ENCODE measurements at places on chromosomes 4 and X. TPM values are rescaled to one million over a fixed set of nuclear protein-coding genes. Genes with fewer than 3 reads are reported as not detected.

GRCh38 chr4:56217343-56217890, 169.9 kb downstream of the AASDH start:
- H3K27me3 ChIP-seq: no peaks in the 10 kb centered on the region
- H3K27ac ChIP-seq: peak overlapping the region; percentile 74
- H3K4me3 ChIP-seq: no peak overlapping the region
- no peaks in the 10 kb centered on the region for H3K36me3 ChIP-seq
- peak; percentile 46 for DNase-seq

DNA sequence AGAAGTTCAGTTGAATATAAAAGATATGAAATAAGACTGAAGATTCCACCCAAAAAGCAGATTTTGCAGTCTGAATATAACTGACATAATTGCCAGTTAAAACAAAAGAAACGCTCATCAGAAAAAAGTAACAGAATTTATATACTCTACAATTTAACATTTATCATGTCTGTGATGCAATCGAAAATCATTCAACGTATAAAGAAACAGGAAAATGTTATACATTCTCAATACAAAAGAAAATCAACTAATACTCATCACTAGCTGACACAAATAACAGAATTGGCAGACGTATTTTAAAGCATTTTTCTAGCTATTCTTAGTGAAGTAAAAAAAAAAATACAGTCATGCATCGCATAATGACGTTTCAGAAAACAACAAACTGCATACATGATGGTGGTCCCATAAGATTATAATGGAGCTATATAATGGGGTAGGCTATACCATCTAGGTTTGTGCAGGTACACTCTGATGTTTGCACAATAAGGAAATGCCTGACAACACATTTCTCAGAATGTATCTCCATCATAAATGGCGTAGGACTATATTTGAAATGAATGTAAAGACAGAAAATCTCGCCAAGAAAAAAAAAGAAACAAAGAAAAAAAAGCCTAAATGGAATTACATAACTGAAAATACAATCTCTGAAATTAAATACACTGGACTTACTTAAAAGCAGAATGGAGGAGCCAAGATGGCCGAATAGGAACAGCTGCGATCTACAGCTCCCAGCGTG, 34.3 kb downstream of the OR13H1 start:
- H3K27ac ChIP-seq: peak overlapping the region; percentile 98
- no peak for DNase-seq
- H3K4me1 ChIP-seq: no peaks in the 10 kb centered on the region
- peak overlapping the region; percentile 53 for H3K4me3 ChIP-seq

GRCh38 chr4:161519611-161520010, 644.2 kb downstream of the FSTL5 start:
- no peak overlapping the region for H3K4me3 ChIP-seq
- no peak for DNase-seq
- no peak overlapping the region for H3K27ac ChIP-seq

DNA sequence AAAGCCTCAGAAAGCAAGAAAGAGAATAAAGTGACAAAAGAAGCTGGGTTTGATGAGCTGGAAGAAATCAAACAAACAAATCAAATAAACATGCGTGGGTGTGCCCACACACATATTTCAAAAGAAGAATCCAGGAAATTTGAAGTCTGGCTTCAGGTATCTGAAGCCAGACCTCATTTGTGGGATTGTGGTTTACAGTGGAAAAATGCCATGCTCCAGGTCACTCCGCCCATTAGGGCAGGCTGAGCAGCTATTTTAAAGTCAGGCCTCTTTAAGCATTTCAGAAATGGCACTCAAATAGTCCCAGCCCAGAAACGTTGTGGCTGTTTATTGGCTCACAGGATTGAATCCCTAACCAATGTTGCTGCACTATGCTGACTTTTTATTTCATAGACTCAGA, 226.1 kb upstream of the F9 start:
- no peaks in the 10 kb centered on the region for H3K36me3 ChIP-seq
- H3K27ac ChIP-seq: no peak overlapping the region
- no peaks in the 10 kb centered on the region for H3K4me1 ChIP-seq
- no peak overlapping the region for H3K4me3 ChIP-seq
- DNase-seq: no peak

Gene HSFX4
- total RNA-seq: not detected

Gene GLRA3
- total RNA-seq: not detected

DNA sequence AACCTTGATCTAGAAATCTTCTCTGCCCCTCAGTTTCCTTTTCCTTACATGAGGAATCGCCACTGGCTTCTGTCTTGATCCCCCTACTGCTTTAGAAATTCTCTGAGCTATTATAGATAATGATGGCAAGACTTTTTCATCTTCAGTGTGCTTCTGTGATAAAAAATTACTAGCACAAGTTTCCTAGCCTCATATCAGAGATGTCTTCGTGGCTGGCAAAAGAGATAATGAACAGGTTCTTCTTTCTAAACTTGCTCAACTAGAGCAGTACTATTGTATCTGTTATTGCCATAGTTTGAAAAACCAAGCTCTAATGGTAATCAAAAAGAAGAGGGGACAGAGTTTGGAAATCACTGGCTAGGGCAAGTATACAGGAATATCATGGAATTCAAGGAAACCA, 4.1 kb upstream of the PDGFC start:
- no peak for DNase-seq
- peaks cover 30% of the 10 kb centered on the region for H3K4me1 ChIP-seq
- H3K27me3 ChIP-seq: no peaks in the 10 kb centered on the region
- H3K4me3 ChIP-seq: no peak overlapping the region
- no peaks in the 10 kb centered on the region for H3K36me3 ChIP-seq

Gene ADGRG4
- total RNA-seq: not detected

GRCh38 chr4:21512353-21512752, 436.2 kb downstream of the KCNIP4 start:
- no peak overlapping the region for H3K27ac ChIP-seq
- peak; percentile 29 for DNase-seq
- H3K27me3 ChIP-seq: no peaks in the 10 kb centered on the region
- H3K4me1 ChIP-seq: no peaks in the 10 kb centered on the region
- no peaks in the 10 kb centered on the region for H3K36me3 ChIP-seq
- H3K4me3 ChIP-seq: no peak overlapping the region

DNA sequence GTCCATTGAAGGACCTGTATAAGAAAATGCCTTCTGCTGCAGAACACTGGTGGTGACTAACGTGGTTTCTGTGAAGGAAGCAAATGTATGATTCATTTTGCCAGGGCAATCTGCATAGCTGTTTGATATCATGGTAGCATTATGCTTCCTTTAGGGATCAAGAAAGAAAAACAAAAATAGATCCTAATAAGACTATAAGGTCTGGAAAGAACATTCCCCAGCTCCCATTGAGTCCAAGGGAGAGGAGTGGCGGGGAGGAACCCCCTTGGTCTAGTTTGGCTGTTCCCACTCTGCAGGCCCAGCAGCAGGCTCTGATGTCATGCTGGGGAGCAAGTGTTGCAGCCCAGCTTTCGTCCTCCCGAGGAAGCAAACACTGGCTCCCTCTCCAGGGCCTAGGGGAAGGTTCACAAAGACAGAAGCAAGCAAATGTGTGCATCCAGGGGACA, 154.5 kb upstream of the GALNT7 start:
- H3K4me1 ChIP-seq: no peaks in the 10 kb centered on the region
- DNase-seq: no peak
- H3K4me3 ChIP-seq: no peak overlapping the region
- H3K36me3 ChIP-seq: no peaks in the 10 kb centered on the region

Gene CACNA1F
- 0.09 TPM for total RNA-seq

DNA sequence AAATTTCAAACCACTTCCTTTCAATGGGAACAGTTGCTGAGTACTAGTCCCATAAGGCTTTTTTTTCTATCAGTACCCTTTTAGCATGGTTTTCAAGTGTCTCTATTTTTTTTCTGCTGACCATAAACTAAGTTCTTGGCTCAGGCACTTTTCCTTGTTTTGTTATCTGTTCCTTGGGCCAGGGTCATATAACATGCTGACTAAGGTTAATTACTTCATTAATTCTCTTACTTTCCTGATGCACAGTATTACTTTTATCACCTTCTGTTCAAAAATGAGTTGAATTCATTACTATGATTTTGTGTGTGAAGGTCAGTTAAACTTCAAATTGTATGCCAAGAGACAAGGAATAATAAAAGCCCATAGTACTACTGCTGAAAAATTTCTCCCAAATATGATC, 19.7 kb upstream of the BTC start:
- no peak overlapping the region for H3K4me3 ChIP-seq
- no peaks in the 10 kb centered on the region for H3K27me3 ChIP-seq
- H3K27ac ChIP-seq: no peak overlapping the region

GRCh38 chr4:156101571-156101970, 147.9 kb upstream of the CTSO start:
- no peak overlapping the region for H3K4me3 ChIP-seq
- H3K36me3 ChIP-seq: no peaks in the 10 kb centered on the region
- H3K27me3 ChIP-seq: no peaks in the 10 kb centered on the region
- no peak for DNase-seq
- H3K27ac ChIP-seq: no peak overlapping the region

GRCh38 chrX:13763489-13763888, 28.9 kb downstream of the OFD1 start:
- no peaks in the 10 kb centered on the region for H3K27me3 ChIP-seq
- H3K36me3 ChIP-seq: no peaks in the 10 kb centered on the region
- DNase-seq: no peak
- no peak overlapping the region for H3K27ac ChIP-seq
- H3K4me3 ChIP-seq: no peak overlapping the region
- no peaks in the 10 kb centered on the region for H3K4me1 ChIP-seq

GRCh38 chrX:53320543-53321229, 39.3 kb upstream of the IQSEC2 start:
- H3K27me3 ChIP-seq: no peaks in the 10 kb centered on the region
- no peak for DNase-seq
- no peaks in the 10 kb centered on the region for H3K36me3 ChIP-seq
- H3K4me3 ChIP-seq: peak overlapping the region; percentile 39
- no peaks in the 10 kb centered on the region for H3K4me1 ChIP-seq

DNA sequence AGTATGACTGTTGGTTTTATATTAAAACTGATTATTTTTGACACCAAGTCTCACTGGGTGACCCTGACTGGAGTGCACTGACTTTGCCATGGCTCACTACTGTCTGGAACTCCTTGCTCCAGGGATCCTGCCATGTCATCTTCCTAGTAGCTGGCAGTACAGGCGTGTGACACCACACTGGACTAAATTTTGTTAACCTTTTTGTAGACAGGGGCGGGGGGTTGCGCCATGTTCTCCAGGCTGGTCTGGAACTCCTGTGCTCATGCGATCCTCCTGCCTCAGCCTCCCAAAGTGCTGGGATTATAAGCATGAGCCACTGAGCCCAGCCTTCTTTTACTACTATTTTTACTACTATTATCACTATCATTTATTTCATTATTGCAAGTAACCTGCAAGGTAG, 8.9 kb downstream of the XAGE1A start:
- H3K4me1 ChIP-seq: no peaks in the 10 kb centered on the region
- no peaks in the 10 kb centered on the region for H3K36me3 ChIP-seq
- no peak overlapping the region for H3K4me3 ChIP-seq
- no peak overlapping the region for H3K27ac ChIP-seq
- H3K27me3 ChIP-seq: no peaks in the 10 kb centered on the region

DNA sequence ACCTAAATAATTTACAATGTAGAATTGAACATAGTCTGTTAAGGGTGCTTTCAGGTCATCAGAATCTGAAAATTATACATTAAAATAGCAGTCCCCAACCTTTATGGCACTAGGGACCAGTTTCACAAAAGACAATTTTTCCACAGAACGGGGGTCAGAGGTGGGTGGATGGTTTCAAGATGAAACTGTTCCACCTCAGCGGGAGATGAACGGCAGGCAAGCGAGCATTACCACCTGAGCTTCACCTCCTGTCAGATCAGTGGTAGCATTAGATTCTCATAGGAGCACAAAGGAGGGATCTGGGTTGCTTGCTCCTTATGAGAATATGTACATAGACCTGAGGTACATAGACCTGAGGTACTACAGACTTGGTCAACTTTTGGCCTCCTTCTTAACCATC, 29.0 kb downstream of the LRBA start:
- no peak overlapping the region for H3K4me3 ChIP-seq
- no peak for DNase-seq
- H3K36me3 ChIP-seq: no peaks in the 10 kb centered on the region
- H3K4me1 ChIP-seq: no peaks in the 10 kb centered on the region
- no peak overlapping the region for H3K27ac ChIP-seq

DNA sequence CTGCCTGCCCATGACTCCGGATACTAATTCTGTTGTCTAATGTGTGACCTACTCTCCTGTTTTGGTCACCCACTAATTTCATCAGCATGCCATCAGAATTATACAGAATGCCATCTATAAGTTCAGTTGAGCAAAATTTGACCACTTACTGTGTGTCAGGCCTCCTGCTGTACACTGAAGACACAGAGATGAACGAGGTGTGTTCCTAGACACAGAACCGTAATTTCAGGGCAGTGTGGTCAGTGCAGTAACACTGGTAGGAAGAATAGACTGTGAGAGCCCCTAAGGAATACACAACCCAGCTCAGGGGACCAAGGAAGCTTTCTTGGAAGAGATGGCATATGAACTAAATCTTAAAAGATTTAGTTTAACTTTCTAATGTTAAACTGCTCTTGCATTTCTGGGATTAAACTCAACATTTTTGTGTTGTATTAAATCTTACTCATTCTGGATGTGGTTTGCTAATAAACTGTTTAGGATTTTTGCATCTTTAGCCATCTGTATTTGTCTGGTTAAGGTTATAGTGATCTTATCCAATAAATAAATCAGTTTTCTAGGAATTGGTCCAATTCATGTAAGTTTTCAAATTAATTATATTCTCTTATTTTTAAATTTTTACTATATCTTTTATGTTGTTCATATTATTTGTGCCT, 34.3 kb downstream of the KANTR start:
- no peaks in the 10 kb centered on the region for H3K27me3 ChIP-seq
- no peaks in the 10 kb centered on the region for H3K4me1 ChIP-seq
- no peak for DNase-seq
- H3K36me3 ChIP-seq: no peaks in the 10 kb centered on the region
- no peak overlapping the region for H3K27ac ChIP-seq
- H3K4me3 ChIP-seq: no peak overlapping the region

DNA sequence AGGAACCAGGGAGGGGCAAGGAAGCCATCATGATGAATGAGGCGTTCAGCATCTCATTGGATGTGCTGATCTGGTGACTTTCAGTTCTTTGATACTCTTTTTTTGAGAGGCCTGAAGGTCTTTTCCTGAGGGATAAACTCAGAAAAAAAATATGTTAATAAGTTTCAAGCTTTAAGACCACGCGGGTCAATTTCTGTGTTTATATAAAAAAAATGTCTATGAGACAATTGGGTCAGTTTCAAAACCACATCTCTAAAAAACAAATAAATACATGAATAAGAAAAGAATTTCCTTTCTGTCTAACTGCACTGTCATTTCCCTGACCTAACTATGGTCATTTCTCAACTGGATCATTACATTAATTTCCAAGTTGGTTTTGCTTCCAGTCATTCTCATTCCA, 62.6 kb downstream of the TRIML1 start:
- H3K4me1 ChIP-seq: no peaks in the 10 kb centered on the region
- H3K36me3 ChIP-seq: no peaks in the 10 kb centered on the region
- no peak overlapping the region for H3K27ac ChIP-seq
- no peak for DNase-seq
- no peak overlapping the region for H3K4me3 ChIP-seq

GRCh38 chr4:53541577-53542206, 49.6 kb downstream of the LNX1 start:
- H3K36me3 ChIP-seq: no peaks in the 10 kb centered on the region
- H3K4me1 ChIP-seq: no peaks in the 10 kb centered on the region
- no peak overlapping the region for H3K4me3 ChIP-seq
- DNase-seq: no peak
- no peaks in the 10 kb centered on the region for H3K27me3 ChIP-seq
- no peak overlapping the region for H3K27ac ChIP-seq

Gene CPLX1
- 20.9 TPM for total RNA-seq

Gene GAGE1
- total RNA-seq: not detected

Gene PCSK1N
- 24.1 TPM for total RNA-seq

Gene PRKG2
- 3.2 TPM for total RNA-seq

Gene P2RY4
- 0.18 TPM for total RNA-seq

All from Caco-2 (cell line).